Mammary microvascular endothelial cell (primary cell): ENCODE measurements at places on chromosomes 3 and 15. TPM values are rescaled to one million over a fixed set of nuclear protein-coding genes. Genes with fewer than 3 reads are reported as not detected.

ABHD5 gene
- total RNA-seq = 53.8 and 54.8 TPM in 2 replicates

IL5RA gene
- total RNA-seq = not detected in 2 replicates

MESP2 gene
- not detected in 2 replicates for total RNA-seq

CHRNA5 gene
- total RNA-seq = 3.9 and 7.2 TPM in 2 replicates

MDFIC2 gene
- total RNA-seq = not detected in 2 replicates

KNL1 gene
- 30.9 and 40.6 TPM in 2 replicates for total RNA-seq

TF gene
- total RNA-seq = 0.07 TPM in 1 of 2 replicates, not detected in the other

HHATL gene
- total RNA-seq = not detected in 2 replicates

ERICH6 gene
- total RNA-seq = not detected in 2 replicates

IGDCC3 gene
- not detected in 2 replicates for total RNA-seq

CBLB gene
- total RNA-seq = 7.3 and 11.2 TPM in 2 replicates

TPRG1 gene
- total RNA-seq = not detected in 2 replicates

STRA6 gene
- total RNA-seq = 0.10 TPM in 1 of 2 replicates, not detected in the other

NR2E3 gene
- total RNA-seq = 0.13 TPM in 1 of 2 replicates, not detected in the other

DNAJA4 gene
- 6.3 and 7.8 TPM in 2 replicates for total RNA-seq

BFSP2 gene
- total RNA-seq = not detected in 2 replicates

EFCC1 gene
- total RNA-seq = 0.30 and 0.73 TPM in 2 replicates

SMCO1 gene
- not detected in 2 replicates for total RNA-seq

PRICKLE2 gene
- total RNA-seq = 0.84 and 1.9 TPM in 2 replicates

THOC7 gene
- total RNA-seq = 44.5 and 54.8 TPM in 2 replicates

TRAK1 gene
- 53.8 and 55.6 TPM in 2 replicates for total RNA-seq

TUBGCP5 gene
- 13.9 and 15.1 TPM in 2 replicates for total RNA-seq

LRTM1 gene
- not detected in 2 replicates for total RNA-seq

LRRC3B gene
- total RNA-seq = not detected in 2 replicates
